Fibroblast of skin of right biceps (primary cell): ENCODE measurements at places on chromosomes 3 and 15.

DNA sequence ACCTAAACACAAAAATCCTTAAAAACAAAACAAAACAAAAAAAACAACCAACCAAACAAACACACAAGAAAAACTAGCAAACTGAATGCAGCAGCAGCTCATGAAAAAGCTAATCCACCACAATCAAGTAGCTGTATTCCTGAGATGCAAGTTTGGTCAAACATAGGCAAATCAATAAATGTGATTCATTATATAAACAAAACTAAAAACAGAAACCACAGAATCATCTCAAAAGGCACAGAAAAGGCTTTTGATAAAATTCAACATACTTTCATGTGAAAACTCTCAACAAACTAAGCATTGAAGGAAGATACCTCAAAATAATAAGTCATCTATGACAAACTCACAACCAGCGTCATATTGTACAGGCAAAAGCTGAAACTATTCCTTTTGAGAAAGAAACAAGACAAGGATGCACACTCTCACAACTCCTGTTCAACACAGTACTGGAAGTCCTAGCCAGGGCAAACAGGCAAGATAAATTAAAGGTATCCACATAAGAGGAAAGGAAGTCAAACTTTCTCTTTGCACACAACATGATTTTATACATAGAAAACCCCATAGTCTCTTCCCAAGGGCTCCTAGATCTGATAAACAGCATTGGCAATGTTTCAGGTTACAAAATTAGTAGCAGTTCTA lies 495.1 kb upstream of the SGO1 start:
- DNase-seq, result no peak

DNA sequence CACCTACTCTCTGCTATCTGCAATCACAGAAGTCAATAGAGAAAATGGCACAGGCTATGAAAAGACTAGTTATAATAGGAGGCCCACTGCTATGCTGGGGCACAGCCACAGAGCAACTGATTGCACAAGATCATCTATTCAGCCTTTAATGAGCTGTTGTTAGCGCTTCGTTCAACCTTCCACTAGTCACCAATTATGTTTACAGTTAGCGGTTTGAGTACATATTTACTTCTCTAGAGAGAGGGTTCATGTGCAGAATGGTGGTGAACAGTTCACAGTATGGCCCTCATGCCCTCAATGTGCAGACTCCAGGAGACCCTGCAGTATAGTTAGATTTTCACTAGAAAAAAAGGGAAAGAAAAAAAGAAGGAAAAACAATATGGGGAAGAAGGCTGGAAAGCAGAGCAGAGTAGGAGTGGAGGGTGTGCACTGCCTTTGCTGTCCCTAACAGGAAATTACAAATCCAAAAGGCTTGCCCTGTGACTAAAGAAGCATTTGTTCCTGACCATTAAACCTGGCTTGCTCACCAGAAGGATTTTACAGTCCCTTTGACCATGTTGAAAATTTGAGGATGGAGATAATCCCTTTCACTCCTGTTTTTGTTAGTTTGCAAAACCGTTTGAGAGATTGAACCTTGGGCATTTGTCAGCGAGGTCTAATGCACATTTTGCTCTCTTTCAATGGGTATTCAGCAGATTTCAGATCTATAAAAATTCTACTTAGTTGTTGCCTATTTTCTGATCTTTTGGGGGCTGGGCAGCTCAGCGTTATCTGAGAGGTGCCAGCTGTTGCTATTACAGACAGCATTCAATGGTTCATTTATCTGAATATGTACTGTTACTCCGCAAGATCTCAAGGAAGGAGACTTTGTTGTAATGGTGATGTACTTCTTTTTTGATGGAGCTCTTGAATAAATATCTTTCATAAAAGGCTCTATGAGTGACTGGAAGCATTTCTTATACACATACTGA lies 296.1 kb downstream of the LSAMP start:
- peak; percentile 31 for DNase-seq

DNA sequence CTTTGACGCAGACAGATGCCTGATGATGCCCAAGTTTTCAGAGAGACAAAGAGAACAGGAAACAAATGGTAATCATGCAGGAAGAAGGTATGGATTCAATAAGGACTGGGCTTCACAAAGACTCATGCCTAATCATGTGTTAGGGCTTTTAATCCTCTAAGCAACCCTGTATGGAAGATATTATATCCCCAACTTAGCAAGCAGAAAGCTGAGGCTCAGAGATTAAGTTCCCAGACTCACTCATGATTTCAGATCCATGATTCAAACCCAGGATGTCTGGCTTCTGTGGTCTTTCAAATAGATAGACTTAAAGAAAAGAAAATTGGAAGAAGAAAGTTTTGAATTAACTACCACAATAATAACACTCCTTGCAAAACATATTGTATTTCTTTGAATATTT lies 4.1 kb upstream of the CLASP2 start:
- DNase-seq, result peak; percentile 56

DNA sequence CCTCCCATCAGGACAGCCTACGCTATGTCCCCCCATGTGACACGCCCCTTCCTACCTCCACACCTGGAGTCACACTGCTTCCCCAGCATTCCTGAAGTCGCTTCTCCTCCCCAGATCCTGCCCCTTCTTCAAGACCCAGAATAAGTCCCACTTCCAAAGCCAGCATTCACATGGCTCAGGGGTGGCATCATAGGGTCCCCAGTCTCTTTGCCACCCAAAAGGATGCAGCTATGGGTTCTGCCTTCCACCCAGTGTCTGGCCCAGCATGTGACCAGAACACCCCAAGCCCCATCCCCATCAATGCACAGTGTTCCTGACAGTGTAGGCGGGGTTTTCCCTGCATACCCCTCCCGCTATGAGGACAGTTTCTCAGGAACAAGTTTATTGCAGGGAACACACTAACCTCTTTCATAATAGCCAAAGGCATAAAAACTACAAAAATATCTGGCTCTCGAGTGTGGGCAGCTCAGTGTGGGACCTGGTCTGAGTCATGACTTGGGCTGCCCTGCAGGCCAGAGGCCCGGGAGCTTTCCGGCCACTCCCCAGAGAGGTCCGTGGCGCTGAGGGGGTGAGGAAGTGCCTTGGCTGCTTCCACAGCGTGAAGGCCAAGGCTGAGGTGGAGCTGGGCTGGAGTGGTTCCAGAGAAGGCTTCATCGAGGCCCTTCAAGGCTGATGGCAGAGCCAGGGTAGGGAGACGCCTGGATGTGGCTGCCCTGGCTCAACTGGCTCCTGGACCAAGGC lies 5.8 kb downstream of the ISLR start:
- peak; percentile 83 for DNase-seq

DNA sequence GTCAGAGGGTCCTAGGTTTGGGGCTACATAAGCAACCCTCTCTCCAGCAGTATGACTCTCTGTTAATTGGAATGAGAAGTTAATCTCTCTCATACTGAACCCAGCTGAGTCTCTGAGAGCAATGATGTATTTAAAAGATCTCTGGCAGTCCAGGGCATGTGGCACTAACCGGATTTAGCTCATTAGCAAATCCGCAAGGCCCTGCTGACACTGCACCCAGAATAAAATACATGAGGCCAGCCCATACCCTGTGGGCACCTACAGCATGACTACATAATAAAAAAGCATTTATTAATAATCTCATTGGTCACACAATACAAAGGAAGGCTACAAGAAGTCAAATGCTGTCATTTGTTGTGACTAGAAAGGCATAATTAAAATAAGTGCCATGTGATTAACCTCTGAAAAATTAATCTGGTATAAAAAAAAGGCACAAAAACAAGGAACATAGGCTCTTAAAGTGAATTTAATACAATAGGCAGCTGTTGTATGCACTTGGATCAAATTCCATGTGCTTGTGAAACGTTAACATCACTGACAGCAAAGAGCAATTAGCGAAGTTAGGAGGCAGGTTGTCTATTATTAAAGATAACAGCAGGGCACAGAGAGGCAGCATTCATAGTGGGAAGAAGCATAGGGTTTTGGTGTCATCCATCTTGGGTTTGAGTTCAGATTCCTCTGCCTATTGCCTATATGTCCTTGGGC lies 381.2 kb downstream of the WDR72 start:
- no peak for DNase-seq

- DNase-seq, result no peak
Measured at GRCh38 chr15:40764629-40765103, 798 bp downstream of the GCHFR start.

GRCh38 chr3:166499636-166500035 lies 662.4 kb upstream of the BCHE start:
- DNase-seq, result peak; percentile 65

GRCh38 chr3:43659250-43659880 lies 31.4 kb upstream of the ABHD5 start:
- no peak for DNase-seq

GRCh38 chr3:18868911-18869689 lies 279.2 kb upstream of the KCNH8 start:
- no peak for DNase-seq

- no peak for DNase-seq
Measured at GRCh38 chr3:170565495-170565894, 20.4 kb downstream of the SLC7A14 start.
